ENCODE measurements at places on chromosomes 2 and 18.

DNA sequence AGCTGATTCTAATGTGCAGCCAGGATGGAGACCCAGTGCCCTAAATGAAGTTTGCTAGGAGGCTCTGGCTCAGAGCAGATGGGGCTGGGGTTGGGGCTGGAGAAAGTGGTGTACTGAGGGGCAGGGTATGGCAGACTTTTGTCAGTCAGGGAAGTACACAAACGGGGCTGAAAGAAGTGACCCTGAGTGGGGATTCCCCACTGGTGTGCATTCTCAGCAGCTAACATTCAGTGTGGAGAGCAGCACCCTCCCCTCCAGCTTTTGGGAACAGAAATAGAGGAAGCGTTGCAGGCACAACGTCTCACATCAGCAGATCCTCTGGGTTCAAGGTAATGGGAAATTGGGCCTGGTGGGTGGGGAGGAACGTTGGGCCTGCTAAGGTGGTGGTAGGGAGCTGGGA lies 89.1 kb upstream of the GCFC2 start:
- no peak for DNase-seq

DNA sequence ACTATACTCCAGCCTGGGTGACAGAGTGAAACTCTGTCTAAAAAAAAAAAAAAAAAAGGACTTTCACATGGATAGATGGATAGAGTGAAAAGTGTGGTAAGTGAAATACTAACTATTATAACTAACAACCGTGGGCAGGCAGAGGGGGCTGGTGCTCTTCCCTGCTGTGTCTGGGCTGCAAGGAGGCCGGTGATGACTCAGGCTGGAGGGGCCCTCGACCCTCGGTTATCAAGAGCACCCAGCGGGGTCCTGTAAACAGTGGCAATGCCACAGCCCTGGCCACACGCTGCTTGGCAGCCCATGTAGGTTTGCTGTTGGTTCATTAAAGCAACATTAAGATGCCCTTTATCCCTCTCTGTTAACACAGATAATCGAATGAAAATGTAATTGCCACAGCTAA lies 184.8 kb upstream of the RAB12 start:
- DNase-seq, result no peak

DNA sequence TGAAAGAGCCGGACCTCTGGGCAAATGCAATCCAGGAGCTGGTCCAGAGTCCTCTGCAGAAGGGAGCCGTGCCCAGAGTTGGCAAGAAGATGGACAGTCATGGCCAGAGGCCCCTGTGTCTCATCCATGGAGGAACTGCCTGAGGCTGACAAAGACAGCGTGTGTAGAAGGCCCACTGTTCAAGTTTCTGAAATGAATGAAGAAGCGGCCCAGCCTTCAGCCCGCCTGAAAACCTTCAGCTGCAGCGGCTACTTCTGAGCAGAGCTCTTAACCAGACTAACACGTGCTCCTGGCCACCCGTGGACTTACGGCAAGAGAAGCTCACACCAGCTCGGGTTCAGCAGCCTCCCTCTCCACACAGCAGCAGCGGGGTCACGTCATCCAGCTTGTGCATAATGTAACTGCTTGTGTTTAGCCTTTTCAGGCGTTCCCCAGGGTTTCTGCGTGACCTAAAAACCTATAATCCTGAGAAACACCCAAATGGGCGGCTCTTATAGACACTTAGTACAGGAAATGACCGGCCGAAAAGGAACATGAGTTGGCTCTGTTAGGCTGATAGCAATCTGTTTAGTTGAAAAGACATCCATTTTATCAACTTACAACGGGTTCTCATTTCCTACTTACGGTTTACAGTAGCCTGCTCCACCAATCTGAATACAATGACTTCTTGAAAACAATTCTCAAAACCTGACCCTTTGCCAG lies at the start of gene FAM124B:
FAM124B (minus strand) TSS at position 467 of the 702 bp plus-strand sequence; CDS start at position 128, 339 bp downstream.
- no peak for DNase-seq

DNA sequence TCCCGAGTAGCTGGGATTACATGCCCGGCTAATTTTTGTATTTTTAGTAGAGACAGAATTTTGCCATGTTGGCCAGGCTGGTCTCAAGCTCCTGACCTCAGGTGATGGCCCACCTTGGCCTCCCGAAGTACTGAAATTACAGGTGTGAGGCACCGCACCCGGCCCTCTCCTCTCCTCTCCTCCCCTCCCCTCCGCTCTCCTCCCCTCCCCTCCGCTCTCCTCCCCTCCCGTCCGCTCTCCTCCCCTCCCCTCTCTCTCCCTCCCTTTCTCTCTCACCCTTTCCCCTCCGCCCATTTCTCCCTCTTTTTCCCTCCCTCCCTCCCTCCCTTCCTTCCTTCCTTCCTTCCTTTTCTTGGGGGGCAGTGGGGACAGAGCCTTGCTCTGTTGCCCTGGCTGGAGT lies 28.4 kb downstream of the CD8B start:
- DNase-seq, result no peak

DNA sequence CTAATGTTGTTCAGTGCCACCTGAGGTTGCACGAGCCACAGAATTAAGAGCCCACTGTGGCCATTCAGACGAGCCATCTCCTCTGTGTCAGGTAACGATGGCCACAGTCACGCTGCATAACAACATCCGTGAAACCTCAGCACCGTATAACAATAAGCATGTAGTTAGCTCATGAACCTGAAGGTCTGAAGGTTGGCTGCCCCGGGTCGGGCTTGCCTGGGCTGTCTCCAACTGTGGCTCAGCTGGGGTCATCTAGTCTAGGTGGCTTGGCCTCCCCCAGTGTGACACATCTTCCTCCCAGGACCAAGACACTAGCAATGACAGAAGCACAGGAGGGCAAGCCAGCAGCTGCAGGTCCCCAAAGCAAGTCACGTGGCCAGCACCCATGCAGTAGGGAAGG lies 258.0 kb downstream of the GLI2 start:
- DNase-seq, result no peak

- DNase-seq, result no peak
Observed at GRCh38 chr2:29053670-29054400, 20.5 kb downstream of the PCARE start.

DNA sequence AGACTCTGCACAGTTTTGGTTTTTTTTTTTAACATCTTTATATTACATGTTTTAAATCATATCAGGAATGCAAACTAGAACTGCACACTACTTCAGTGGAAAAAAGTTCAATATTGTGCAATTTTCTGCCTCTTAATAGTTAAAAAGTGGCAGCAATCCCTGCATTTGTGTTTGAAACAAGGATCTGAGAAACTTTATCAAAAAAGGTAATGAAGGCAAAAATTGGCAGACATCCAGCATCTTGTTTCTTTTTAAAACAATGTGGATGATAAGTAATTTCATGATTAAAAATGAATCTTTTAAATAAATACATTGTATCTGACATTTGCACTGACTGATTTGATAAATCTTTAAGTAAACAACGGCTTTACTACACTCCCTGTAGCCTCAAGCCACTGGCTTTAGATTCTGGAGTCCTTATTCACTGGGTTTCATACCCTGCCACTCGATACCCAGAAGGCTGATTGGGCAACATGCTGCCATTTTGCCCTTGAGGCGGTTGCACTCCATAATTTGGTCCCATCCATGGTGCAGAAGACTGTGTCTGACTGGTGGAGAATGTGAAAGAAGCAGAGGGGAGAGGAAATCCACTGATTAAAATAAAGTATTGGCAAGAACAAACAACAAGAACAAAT lies 21.6 kb upstream of the C2orf42 start:
- DNase-seq, result no peak

GRCh38 chr2:44952806-44953498 lies 11.4 kb downstream of the SIX3 start:
- DNase-seq, result no peak

- no peak for DNase-seq
Observed at GRCh38 chr2:217058791-217059755, 199.2 kb upstream of the TNP1 start.

Data from NCI-H187 (cell line).